ENCODE measurements at places on chromosomes 4 and X. TPM values are rescaled to one million over a fixed set of nuclear protein-coding genes. Genes with fewer than 3 reads are reported as not detected.

The MID1IP1 gene
- total RNA-seq = 28.7 TPM

The ALAS2 gene
- not detected for total RNA-seq

The TCEAL9 gene
- 133 TPM for total RNA-seq

The GUCY1A1 gene
- total RNA-seq = 0.13 TPM

The GRIA2 gene
- total RNA-seq = 0.27 TPM

The RAB41 gene
- total RNA-seq = not detected

The RGN gene
- total RNA-seq = 1.9 TPM

The LPAR4 gene
- 1.2 TPM for total RNA-seq

The SULT1E1 gene
- 30.9 TPM for total RNA-seq

The SUPT20HL1 gene
- not detected for total RNA-seq

The CXCL6 gene
- 2.9 TPM for total RNA-seq

The PCDH7 gene
- 39.3 TPM for total RNA-seq

The NIPAL1 gene
- 0.80 TPM for total RNA-seq

The BEND4 gene
- total RNA-seq = 2.4 TPM

The CTBP1 gene
- total RNA-seq = 179 TPM

The PARM1 gene
- total RNA-seq = under 0.01 TPM

The GAGE12G gene
- not detected for total RNA-seq

The MAB21L2 gene
- 2.8 TPM for total RNA-seq

The ANOS1 gene
- total RNA-seq = 2.3 TPM

The PPARGC1A gene
- total RNA-seq = not detected

The XAGE1B gene
- not detected for total RNA-seq

The OTUD5 gene
- total RNA-seq = 25.0 TPM

The PITX2 gene
- not detected for total RNA-seq

The CT45A2 gene
- total RNA-seq = not detected

The PRR32 gene
- total RNA-seq = not detected

The ADGRL3 gene
- not detected for total RNA-seq

The MAGEA9B gene
- total RNA-seq = not detected

The STARD8 gene
- 20.2 TPM for total RNA-seq

The MAGED4 gene
- 7.0 TPM for total RNA-seq

The ANKRD50 gene
- total RNA-seq = 128 TPM

The RBM47 gene
- total RNA-seq = 0.22 TPM

The RNF128 gene
- total RNA-seq = not detected

The SPANXB1 gene
- total RNA-seq = not detected

The TAF7L gene
- total RNA-seq = 2.4 TPM

The PAGE4 gene
- not detected for total RNA-seq

The LEF1 gene
- total RNA-seq = not detected

The MAGIX gene
- 0.40 TPM for total RNA-seq

The ERAS gene
- not detected for total RNA-seq

The ADH1C gene
- total RNA-seq = not detected

The SHOX gene
- not detected for total RNA-seq

The RAI2 gene
- total RNA-seq = 0.80 TPM

The BTK gene
- 0.14 TPM for total RNA-seq

The CT45A8 gene
- total RNA-seq = not detected

The RHOXF2B gene
- not detected for total RNA-seq

The PDE5A gene
- total RNA-seq = 2.8 TPM

The NHS gene
- 0.13 TPM for total RNA-seq

The LRRC66 gene
- 0.29 TPM for total RNA-seq

The PFKFB1 gene
- 0.07 TPM for total RNA-seq

The ZBTB49 gene
- 12.4 TPM for total RNA-seq

Data from thoracic aorta endothelial cell (primary cell).